ENCODE measurements at places on chromosomes 5 and 9.

DNA sequence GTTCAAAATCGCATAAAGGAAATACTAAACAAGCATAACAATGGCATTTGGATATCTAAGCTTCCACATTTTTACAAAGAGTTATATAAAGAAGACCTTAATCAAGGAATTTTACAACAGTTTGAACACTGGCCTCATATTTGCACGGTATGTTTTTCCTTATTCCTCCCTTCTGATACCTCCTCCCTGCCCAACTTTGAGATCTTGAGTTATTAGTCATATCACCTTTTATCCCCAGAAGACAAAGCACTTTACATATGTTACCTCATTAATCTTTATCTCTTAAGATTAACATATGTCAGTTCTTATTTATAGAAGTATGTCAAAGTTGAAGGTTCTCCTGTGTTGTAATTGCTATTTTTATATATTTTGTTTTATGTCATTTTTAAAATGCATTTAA is 29.8 kb downstream of the TDRD7 start:
- DNase-seq = no peak

GRCh38 chr5:102782217-102782872 is 27.2 kb downstream of the PAM start:
- DNase-seq = no peak

DNA sequence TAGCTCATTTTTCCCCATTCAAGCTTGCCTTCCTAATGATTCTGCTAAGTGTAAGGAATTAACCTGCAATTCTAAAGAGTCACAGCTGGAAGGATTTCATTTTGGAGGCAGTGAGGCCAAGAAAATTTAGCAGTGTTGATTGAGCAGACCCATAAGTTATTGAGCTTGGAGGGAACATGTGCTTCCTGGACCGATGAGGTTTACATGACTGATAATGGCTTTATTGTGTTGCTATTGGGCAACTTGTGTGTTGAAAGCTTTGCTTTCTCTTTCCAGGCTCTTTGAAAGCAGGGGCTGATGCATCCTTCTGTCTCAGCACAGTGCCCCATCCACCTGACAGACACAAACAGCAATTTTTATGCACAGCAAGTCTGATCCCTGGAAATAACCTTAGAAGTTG is 398.9 kb upstream of the PCSK5 start:
- DNase-seq = no peak

GRCh38 chr9:105117234-105117633 is 127.2 kb upstream of the SLC44A1 start:
- no peak for DNase-seq

GRCh38 chr9:131879181-131879910 is 139.5 kb upstream of the RAPGEF1 start:
- DNase-seq = no peak

- no peak for DNase-seq
These were observed 503 bp downstream of the SEMA4D start for GRCh38 chr9:89497257-89497963.

- no peak for DNase-seq
These were observed 59.2 kb downstream of the TTLL11 start for GRCh38 chr9:122033775-122034373.

GRCh38 chr5:54177058-54177457 is 133.3 kb downstream of the ARL15 start:
- no peak for DNase-seq

GRCh38 chr9:129094387-129095169 is 13.7 kb downstream of the DOLPP1 start:
- DNase-seq = no peak

GRCh38 chr5:136425921-136426320 is 60.6 kb upstream of the TRPC7 start:
- DNase-seq = no peak

DNA sequence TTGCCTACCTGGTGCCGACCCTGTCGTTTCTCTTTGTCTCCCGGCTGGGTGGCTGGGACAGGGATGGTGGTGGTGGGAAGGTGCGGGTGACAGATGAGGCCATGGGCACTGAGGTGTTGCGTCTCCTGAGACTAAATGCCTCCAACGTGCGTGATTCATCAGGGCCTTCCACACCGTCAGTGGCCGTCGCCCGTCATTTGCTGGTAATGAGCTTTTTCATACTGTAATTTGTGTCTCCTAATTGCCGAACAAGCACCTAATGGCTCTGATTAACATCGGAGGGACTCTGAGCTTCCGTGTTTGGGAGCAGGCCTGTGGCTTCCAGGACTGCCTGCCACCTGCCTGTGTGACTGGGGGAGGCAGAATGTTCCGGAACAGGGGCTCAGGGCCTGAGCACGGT is 35.2 kb downstream of the RXRA start:
- no peak for DNase-seq

DNA sequence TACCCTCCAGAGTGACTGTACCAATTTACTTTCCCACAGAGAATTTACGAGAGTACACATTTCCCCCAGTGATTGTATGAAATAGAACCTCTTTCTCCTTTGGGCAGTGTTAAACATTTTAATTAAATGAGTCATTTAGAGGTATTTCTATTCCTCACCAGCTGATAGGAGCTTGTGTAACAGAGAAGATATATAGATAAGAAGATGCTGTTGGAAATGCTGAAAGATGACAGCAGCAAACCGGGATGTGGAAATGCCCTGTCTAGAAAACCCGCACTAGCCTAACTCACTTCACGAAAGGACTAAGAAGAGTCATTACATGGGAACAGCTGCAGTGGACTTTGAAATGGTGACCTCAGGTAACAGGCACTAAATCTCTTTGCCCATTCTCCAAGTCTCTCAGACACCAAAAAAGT is 68.3 kb downstream of the LPAR1 start:
- no peak for DNase-seq

DNA sequence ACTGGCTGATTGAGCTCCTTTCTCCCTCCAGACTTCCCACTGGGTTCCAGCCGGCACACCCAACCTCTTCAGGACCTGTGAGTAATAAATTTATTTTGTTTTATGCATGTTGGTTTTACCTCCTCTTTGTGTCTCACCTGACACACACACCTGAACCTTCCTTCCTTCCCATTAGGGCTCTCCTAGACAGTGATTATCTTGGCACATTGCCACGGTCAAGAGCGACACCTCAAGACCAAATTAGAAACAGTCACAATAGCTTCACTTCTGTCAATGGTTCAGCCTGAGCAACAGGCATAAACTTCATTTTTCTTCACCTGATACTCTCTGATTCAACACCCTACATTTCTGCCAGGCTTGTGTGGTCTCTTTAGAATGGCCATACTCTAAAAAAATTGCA is 296.3 kb upstream of the SMARCA2 start:
- no peak for DNase-seq

DNA sequence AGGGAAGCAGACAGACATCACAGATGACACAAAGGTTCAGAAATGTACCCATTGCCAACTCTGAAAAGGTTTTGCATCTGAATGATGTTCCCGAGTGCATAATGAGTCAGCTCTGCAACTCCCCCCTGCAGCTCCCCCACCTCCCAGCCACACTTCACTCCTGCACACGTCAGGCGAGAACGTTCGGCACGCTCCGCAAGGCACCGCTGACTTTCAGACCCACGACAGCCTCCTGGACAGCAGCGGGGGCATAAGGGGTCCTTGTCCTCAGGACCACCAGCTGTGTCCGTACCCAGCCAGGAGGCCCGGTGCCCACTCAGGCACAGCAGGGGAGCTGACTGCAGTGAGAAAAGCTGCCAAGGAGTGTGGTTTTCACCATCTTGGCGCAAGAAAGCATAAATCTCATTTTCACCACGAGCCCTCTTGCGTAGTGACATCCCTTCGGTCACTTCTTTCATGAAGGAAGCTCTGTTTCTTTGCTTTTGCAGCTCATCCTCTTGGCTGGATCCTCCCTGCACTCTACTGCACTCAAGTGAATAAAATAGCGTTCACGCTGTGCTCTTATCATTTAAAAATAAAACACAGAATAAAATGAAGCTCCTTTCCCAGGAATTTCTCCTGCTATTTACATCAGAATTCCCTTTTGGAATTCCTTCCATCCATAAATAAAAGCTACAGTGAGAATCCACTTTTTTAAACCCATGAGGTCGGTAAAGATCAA is 9.9 kb downstream of the GFPT2 start:
- no peak for DNase-seq

DNA sequence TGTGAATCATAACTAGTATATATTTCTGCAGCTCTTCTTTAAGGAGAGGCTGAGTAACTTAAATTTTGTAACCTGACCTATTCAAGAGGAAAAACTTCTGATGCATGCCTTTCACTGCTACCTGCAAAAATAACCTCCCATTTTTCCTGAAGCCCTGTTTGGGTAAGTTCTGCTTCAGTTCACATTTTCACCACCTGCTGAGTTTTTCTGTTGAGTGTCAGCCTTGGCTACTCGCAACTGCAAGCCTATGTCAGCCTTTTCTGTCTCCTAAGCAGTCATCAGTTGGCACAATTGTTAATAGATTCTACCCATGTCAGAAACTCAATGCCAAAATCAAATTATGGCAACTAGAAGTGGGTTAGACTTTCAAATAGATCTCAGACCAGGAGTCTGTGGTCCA is 8.2 kb upstream of the TNFAIP8 start:
- no peak for DNase-seq

- no peak for DNase-seq
These were observed 44.2 kb upstream of the CFAP157 start for GRCh38 chr9:127662617-127663016.

- DNase-seq = no peak
These were observed 72.8 kb upstream of the PITX1 start for GRCh38 chr5:135106610-135107471.

DNA sequence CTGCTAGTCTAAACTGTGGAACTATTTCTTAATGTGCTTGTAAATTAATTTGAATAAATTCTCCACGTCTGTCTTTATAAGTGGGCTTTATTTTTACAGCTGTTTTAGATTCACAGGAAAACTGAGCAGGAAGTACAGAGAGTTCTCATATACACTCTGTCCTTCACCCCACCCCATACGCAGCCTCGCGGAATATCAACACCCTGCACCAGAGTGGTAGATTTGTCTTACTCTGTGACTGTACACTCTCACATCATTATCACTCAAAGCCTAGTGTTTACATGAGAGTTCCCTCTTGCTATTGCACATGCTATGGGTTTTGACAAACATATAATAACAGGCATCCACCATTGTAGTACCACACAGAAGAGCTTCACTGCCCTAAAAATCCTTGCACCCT is 179.7 kb upstream of the DAB2 start:
- no peak for DNase-seq

DNA sequence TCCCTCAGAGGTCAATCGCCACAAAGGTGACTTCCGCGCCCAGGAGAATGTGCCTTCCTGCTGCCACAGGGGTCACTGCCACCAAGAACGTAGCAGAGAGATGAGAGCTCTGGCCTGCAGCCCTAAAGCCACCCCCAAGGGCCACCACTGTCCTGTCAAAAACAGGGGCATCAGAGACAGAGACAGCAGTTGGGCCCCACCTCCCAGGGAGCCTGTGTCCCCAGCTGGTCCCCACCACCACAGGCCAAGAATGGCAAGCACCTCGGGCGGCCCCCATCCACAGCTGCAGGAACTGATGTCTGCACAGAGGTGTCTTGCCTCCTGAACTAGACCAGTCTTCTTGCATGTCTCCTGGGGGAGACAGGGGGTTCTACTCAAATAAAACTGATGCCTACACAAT is 5.8 kb downstream of the SPATA31E1 start:
- DNase-seq = no peak

DNA sequence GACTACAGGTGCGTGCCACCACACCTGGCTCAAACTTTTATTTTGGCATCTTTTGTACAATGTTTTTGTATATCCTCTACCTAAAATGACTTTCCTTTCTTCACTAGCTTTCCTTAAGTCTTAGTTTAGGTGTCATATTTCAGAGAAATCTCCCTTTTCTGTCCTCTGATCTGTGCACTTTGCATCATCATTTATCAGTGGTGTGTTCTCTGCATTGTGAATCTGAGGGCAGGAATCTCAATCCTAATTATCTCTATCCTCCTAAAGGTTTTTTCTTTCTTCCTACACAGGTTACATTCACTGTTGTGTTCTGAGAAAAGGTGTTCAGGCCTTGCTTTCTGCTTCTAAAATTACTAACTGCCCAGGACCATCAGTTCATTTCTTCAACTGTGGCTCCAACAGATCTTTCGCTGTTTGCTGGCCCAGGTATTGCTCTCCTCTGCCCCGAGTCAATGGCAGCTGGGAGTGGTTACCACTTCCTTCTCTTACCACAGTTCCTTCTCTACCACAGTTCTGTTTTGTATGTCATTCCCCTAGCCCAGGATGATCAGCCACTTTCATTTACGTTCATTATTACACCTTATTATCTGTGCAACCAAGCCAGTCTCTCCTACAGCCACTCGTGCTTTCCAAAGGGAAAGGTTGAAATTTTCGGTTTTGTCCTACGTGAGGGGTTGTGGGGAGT is 14.0 kb downstream of the TGFBR1 start:
- peak; percentile 63 for DNase-seq

- no peak for DNase-seq
These were observed 92.3 kb upstream of the FANCC start for GRCh38 chr9:95409650-95410426.

DNA sequence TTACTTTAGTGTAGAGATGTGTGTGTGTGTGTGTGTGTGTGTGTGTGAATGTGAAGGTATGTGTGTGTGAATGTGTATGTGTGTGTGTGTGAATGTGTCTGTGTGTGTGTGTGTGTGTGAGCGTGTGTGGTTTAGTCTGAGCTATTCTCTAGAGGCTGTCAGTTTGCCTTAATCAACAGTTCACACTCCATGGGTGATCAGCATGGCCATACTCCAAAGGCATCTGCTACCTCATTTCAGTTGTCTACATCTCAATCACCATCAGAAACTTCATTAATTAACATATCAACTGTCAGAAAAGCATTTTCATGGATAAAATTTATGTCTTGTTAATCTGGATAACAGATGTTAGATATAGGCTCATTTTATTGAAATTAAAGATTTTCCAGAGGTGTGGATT is 103.1 kb upstream of the PTPN3 start:
- DNase-seq = no peak

GRCh38 chr5:113052041-113052795 is 75.6 kb downstream of the DCP2 start:
- DNase-seq = no peak

DNA sequence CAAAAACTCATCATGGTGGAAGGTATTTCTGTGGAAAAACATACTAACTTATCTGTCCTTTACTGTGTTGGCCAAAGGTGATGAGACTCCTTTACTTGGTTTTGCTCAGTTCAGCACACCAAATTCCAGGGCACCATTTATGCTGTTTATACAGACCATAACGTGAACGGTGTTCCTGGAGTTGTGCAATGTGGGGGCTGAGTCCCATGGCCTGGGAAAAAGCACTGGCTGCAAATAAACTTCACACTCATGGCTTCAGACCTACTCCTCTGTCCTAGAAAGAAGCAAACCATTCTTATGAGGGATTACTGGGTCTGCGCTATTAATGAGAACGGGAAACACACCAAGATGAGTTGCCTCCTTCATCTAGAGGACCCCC is 10.4 kb downstream of the FREM1 start:
- no peak for DNase-seq

DNA sequence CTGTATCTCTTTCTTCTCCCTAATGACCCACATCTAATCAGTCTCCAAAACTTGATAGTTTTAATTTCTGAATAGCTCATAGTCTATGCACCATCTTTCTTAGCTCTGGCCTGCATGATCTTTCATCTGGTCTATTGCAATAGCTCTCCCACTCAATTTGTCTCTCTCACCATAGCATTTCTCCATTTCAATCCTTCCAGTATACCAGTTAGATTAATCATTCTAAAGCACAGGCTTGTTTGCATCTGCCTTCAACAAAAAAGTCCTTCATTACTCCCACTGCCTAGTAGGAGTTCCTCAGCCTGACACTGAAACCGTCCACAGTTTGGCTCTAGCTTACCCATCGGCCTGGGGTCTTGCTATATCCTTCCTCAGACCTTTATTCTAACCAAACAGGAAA is 344.9 kb downstream of the ENC1 start:
- DNase-seq = no peak

Measured in stimulated activated CD4-positive, alpha-beta T cell treated with anti-CD3 and anti-CD28 coated beads, Interleukin-15, amount 100 ng/mL, for 24 hours (primary cell).